ENCODE measurements at places on chromosomes 11 and 22.

GRCh38 chr22:31151872-31152271 lies 8.1 kb upstream of the RNF185 start:
- no peak for DNase-seq

- no peak for DNase-seq
These were observed 16.4 kb downstream of the PPM1F start for GRCh38 chr22:21936151-21936775.

GRCh38 chr11:100872951-100873740 lies 186.1 kb downstream of the ARHGAP42 start:
- no peak for DNase-seq

- DNase-seq: no peak
These were observed 113.5 kb downstream of the SLC1A2 start for GRCh38 chr11:35305670-35306382.

DNA sequence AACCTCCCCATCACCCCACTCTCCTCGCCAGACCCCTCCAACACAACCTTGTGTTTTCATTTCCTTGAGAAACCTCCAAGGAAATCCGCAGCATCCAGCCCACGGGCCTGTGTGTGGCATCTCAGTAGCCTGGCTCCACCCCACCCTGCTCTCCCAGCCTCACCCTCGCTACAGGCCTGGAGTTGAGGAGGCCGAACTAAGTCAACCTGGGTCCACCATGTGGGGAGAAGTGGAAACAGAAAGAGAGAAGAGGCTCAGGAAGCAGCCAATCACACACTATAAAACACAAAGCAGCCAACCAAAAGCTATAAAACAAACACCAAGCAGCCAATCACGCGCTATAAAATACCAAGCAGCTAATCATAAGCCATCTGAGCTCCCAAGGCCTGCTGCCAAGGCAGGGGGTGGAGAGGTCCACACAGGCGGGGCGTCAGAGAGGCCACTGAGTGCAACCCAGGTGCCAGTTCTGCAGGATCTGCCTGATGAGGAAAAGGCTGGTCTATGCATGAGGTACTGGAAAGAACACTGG lies 72.0 kb downstream of the MICAL3 start:
- DNase-seq: no peak

- DNase-seq: no peak
These were observed 5.3 kb downstream of the YAP1 start for GRCh38 chr11:102115557-102115956.

DNA sequence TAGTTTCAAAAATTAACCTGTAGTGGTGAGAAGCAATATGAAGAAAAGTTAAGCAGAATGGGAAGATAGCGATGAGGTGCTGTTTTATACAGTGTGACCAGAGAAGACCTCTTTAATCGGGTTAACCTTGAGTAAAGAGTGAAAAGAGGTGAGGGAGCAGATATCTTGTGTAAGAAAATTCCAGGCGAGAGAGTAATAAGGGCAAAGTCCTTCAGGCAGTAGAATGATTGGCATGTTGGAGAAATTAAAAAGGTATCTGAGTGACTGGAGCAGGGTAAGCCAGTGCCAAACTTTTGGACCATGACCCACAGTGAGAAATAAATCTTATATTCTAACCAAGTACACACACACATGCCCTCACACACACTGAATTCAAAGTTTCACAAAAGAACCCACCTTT lies 374.7 kb upstream of the LARGE1 start:
- no peak for DNase-seq

GRCh38 chr11:8867931-8868631 lies 42.9 kb upstream of the AKIP1 start:
- no peak for DNase-seq

Measured in omental fat pad (tissue), 4 donors.